ENCODE measurements at places on chromosomes 1 and 21.
A peak's percentile ranks its signal among the peaks of the same experiment; 100 is the strongest.

DNA sequence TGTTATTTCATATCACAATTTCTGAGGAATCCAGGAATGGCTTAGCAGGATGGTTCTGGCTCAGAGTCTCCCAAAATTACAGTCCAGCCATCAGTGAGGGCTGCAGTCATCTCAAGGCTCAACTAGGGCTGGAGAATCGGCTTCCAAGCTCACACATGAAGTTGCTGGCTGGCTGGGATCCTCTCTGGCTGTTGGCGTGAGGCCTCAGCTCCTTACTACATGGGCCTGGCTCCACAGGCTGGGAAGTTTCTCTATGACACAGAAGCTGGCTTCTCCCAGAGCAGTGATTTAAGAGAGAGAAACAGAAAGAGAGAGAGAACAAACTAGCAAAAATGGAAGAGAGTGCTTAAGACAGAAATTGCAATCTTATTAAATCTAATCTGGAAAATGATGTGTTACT, 38.8 kb upstream of the RGS8 start:
- DNase-seq: no peak

DNA sequence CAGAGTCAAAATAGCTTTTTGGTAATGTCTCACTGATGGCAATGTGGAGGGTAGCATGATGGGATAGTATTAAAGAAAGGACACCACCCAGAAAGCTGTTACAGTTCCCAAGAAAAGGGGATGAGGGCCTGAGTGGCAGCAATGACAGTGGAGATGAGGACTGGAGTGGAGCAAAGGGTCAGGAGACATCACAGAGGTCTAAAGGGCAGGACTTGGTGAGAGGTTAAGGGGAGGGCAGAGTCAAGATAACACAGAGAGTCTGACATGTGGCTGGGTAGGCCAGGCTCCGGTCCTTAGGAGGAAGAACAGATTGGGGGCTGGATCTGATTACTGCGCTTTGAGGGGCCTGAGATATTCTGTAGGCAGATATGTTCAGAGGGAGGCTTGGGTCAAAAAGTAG, 19.3 kb downstream of the ELF3 start:
- no peak for DNase-seq

DNA sequence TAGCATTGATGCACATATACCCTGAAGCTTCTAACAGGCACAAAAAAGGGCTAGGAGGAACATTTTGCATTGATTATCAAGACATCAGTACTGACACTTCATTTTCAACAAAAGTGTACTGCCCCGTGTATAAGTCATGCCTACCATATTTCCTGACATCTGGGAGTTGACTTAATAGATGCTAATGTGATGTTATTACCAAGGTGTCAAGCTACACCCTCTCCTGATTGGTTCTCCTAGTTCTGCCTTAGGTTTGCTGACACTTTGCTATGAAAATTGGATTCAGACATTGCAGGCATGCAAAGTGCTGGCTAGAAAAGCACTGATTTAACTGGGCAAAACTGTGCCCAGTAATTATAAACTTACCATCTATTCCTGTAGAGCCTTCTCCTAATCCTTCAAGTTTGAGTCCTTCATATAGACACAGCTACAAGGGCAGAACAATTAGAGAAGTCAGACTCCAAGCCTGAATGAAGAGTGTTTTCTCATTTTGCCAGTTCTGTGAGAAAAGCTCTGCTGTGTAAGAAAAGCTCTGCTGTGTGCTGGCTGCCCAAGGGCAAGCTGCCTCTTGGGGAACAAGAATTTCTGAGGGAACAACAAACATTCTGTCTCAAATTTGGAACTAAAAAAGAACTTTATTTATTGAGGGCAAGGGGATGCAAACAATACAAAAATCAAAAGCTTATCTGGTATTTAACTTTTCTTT, 11.2 kb downstream of the S100A10 start:
- no peak for DNase-seq

- peak; percentile 53 for DNase-seq
Observed at GRCh38 chr1:47738560-47739182, 258.5 kb downstream of the TRABD2B start.

GRCh38 chr1:96465441-96465840, 256.1 kb upstream of the PTBP2 start:
- no peak for DNase-seq

DNA sequence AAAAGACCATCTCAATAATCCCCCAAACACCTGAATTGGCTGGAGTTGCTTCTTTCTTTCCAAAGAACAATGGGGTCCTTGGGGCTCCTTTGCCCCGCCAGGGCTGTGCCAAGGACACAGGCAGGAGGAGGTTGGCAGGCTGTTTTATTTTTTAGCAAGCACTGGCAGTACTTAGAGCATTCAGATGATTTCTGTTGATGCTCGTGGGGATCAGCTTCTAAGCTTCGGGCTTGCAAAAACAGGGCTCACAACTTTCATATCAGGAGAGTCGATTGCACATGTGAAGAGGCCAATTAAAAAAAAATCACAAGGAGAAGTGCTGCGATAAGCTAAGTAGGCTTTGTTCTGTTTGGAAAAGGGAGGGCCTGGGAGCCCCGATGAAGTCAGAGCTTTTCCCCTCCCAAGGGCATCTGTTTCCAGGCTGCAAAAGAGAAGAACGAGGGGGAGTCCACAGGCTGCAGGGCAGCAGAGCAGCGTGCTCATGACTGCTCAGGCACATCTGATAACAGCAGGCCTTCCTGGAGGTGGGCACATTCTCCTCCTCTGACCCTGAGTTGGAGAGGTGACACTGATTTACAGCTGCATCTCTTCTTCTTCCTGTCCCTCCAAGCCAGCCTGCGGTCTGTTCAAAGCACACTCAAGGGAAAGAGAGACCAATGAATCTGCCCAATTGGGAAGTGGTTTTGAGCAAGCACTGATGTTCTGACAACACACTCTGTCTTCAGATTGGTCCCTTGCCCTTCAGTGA, 27.3 kb upstream of the BCAR3 start:
- DNase-seq: no peak

DNA sequence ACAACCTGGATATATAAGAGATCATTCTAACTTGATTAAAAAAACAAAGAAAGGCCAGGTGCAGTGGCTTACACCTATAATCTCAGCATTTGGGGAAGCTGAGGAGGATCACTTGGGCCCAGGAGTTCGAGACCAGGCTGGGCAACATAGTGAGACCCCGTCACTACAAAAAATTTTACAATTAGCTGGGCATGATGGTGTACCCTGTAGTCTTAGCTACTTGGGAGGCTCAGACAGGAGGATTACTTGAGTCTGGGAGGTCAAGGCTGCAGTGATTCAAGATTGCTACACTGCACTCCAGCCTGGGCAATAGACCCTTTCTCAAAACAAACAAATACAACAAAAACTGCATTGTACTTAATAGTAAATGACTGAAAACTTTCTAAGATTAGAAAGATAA, 169.3 kb downstream of the SLC45A1 start:
- no peak for DNase-seq

DNA sequence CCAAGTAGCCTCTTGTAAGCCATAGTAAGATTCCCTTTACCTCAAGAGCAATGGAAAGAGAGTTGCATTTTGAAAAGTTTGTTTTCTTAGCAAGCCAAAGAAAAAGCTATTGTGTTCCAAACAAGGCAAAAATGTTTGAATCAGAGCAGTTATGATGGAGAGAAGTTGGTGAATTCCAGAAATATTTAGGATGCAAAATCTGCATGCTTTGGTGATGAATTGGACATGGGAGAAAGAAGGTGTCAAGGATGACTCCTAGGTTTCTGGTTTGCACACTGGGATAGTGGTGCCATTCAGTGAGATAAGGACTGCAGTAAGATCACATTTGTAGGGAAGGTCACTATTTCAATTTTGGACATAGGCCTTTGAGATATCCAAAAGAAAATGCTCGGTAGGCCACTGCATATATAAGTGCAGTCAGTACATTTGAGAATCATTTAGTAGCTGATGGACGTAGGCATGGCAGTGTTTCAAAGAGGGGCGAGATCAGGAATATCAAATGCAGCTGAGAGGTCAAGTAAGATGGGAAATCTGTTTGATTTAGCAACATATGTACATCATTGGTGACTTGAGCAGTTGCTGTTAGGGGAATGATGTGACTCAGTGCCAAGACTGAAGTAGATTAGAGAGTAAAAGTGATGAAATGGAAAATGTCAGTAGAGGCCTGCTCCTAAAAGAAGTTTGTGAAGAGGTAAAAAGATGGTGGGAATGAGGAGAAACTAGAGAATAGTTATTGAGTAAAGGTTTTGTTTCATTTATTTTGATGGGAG, 33.9 kb upstream of the GPR25 start:
- DNase-seq: no peak

DNA sequence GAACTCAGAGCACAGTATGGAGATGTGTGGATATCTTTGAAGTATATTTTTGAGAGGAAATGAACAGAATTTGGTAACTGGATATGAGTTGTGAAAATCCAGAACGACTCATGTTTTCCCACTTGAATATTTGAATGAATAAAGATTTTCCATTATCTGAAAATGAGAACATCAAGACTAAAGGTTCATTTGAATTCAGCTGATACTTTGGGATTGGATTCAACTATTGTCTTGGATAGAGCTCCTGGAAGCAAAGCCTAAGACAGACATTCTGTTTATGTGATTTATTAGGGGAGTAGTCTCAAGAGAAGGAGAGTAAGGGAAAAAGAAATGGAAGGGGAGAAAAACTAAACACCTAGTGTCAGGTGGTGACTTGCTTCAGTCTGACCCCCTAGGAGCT, 256.0 kb upstream of the LYPLAL1 start:
- DNase-seq: no peak

GRCh38 chr1:60978421-60979357, 103.7 kb upstream of the NFIA start:
- no peak for DNase-seq

DNA sequence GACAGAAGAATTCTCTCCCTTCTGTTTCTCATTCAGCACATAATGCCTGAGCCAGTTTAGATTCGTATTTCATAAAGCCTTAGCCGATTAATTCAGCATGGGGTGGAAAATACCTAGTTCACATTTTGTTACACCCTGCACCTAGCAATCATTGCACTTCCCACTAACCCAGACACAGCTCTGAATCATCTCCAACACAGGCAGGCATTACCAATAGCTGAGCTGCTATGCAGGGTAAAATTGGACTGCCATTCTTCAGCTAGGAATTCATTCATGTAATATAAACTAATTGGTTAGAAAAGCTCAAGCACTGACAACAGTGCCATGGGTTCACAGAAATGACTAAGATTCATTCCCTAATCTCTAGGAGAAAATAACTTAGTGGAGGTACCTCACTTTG, 26.9 kb upstream of the NKAIN1 start:
- DNase-seq: no peak

- DNase-seq: no peak
Observed at GRCh38 chr1:15345705-15346345, 63.9 kb upstream of the EFHD2 start.

All from mesothelial cell of epicardium (in vitro differentiated cells).